ENCODE measurements at places on chromosomes 7 and 10.
A peak's percentile ranks its signal among the peaks of the same experiment; 100 is the strongest.

DNA sequence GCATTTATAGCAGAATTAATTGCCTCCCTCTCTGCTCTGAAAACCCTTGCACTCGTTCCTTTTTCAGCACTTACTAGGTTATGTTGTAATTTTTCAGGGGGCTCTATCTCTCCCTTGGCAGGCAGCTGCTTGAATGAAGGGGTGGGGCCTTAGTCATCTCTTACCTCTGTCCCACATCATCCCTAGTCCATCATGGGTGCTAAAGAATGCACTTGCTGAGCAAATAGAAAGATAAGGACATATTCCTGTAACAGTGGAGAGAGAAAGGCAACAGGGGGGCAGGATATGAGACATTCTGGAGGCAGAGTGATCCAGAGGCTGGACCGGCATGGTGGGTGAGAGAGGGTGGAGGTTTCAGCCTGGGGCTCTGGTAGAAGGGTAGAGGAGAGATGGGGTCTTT lies 60.0 kb downstream of the MINDY4 start:
- DNase-seq: no peak

DNA sequence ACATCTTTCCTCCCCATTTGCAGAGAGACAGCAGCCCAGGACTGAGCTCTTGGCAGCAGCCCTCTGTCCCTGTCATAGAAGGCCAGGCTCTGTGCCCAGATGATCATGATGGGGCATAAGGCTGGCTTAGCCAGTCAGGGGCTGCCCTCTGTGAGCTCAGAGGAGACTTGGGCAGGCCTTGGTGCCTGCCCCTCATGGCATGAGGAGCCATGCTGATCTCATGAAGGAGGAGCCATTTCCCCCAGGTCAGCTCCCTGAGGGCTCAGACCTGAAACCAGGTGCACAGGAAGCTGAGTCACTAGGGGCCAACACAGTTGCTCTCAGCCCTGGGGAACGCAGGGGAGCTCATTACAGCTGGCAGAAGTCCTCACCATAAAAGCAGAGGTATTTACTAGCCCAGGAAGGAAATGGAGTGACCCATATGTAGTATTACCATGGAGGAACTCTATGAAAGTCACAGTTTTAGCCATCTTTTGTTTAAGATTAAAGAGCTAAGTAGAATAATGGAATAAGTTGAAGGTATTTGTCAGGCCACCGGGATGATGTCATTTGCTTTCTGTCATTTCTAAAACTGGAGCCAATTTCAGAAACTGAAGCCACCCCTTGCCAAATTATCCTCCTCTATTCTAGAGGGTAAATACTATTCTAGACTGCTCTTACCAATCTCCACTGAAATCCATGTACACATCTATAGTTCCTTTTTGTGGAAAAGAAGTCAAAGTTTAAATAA lies 362.4 kb upstream of the ZNF32 start:
- DNase-seq: no peak

DNA sequence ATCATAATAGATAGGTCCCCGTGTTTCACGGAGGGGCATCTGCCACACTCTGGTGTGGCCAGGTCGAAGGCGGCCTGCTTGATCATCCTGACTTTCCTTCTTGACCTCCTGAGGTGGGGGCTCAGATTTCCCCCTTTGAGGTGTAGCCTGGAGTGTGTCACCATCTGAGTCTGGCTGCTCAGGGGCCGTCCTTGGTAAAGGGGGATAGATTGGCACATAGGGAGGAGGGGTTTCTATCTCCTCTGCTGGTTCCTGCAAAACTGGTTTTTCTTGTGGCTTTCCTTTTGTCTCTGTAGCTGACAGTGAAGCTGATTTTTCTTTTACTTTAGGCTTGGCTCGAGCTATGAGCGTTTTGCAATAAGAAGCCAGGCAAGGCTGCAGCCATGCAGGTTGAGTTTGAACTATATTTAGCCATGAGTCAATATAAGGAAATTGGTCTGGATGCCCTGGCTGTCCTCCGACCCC lies 7.1 kb upstream of the ZNF117 start:
- no peak for DNase-seq

DNA sequence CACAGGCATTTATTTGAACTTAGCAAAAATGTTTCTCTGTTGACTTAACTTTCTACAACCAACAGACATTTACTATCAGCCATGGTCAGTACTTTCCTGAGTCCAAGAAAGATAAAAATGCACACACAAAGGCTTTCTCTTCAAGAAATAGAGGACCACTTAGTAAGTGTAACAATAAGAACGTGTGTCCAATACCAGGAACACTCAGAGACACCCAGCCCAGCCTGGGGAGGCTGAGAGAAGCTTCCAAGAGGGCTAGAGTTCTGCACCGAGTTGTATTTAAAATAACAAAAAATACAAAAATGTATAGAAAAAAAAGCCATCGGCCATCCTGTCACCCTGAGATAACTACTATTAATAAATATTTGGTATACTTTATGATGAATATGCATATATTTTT lies 35.8 kb downstream of the VSTM4 start:
- no peak for DNase-seq

- DNase-seq: no peak
These were observed 7.0 kb upstream of the TET1 start for GRCh38 chr10:68553138-68553537.

- DNase-seq: no peak
These were observed 81.9 kb downstream of the DNMBP start for GRCh38 chr10:99927721-99928280.

DNA sequence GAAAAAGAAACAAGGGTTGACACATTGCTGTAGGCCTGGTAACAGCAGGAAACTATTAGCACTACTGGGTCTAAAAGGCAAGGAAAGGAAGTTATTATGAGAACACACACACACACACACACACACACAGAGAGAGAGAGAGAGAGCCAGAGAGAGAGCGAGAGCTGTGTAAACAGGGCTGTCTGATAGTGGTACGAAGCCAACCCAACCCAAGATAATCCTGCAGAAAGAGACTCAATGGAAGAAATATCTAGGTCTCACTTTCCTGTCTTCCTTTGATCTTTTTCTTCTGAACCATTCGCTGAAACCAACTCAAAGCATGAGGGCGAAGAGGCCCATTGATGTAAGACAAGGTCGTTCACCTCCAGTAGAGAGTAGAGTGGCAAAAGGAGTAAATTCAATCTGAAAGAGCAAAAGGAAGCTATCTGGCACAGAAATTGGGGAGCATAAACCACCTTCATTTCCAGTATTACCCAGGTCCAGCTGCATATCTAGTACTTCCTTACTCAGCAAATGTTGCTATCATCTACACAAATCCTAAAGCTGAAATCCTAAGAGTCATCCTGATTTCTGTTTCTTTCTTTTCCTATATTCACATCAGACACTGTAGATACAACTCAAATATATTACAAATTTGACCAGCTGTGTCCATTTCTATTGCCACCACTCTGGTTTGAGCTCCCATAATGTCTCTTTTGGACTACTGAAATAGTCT lies 110.2 kb downstream of the TMEM26 start:
- DNase-seq: no peak

DNA sequence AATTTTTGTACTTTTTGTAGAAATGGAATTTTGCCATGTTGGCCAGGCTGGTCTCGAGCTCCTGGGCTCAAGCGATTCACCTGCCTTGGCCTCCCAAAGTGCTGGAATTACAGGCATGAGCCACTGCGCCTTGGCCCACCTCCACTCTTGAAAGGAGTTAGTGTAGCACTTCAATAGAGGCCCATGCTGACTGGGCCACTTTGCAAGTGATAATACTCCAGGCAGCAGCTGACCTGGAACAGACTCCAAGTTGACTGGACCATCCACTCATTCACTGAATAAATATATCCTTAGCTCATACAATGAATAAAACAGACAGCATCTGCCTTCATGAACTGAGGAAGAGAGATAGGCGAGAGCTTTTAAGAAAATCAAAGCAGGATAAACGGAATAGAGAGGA lies 14.7 kb downstream of the CPVL start:
- no peak for DNase-seq

GRCh38 chr10:3526727-3527501 lies 258.1 kb downstream of the KLF6 start:
- DNase-seq: no peak

GRCh38 chr7:45007571-45008328 lies 7.7 kb downstream of the CCM2 start:
- no peak for DNase-seq

GRCh38 chr7:131212114-131212513 lies 115.6 kb upstream of the MKLN1 start:
- no peak for DNase-seq

DNA sequence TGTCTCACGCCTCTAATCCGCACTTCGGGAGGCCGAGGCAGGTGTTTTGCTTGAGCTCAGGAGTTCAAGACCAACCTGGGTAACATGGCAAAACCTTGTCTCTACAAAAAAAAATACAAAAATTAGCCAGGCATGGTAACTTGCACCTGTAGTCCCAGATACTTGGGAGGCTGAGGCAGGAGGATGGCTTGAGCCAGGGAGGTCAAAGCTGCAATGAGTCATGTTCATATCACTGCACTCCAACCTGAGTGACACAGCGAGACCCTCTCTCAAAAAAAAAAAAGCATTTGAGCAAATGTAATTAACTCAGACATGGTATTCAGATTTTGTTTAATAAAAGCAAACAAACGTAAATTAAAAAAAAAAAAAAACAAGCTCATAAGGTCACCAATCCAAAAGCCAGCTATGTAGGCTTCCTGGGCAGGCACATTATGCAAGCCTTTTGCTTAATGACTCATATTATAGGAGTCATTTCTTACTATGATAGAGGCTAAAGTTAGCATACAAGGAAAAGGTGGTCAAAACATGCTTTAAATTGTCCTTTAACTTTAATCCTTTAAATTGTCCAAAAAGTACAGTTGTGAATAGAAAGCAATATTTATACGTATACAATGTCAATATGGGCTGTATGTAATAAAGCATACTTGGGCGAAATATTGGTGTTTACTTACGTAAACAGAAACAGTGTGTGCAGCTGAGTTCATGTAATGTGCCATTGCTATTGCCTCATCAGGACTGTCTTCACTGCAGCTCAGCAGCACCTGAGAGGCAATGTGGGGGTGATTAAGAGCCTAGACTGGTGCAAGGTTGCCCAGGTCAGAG lies 13.0 kb downstream of the AKR1D1 start:
- no peak for DNase-seq

- no peak for DNase-seq
These were observed 84.9 kb upstream of the PPP1R17 start for GRCh38 chr7:31602041-31602625.

- DNase-seq: no peak
These were observed 118.9 kb downstream of the PRPF18 start for GRCh38 chr10:13705526-13706174.

DNA sequence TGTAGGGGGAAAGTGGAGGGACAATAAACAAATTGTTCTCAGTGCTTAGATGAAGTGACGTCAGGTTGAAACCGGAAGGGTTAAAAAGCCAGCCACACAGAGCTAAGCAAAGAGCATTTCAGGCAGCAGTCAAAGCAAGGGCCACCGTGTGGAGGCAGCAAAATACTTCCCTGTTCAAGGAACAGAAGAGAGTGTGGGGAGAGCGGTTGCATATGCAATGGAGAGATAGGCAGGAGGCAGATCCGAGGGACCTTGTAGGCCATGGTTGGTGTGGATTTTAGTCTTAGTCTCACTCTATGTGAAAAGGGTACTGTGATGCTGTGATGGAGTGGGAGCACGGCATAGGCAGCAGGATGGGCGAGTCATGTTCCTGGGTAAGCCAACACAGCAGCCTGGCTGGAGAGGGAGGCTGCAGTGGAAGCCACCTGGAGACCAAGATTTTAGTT lies 3.8 kb upstream of the STN1 start:
- no peak for DNase-seq

DNA sequence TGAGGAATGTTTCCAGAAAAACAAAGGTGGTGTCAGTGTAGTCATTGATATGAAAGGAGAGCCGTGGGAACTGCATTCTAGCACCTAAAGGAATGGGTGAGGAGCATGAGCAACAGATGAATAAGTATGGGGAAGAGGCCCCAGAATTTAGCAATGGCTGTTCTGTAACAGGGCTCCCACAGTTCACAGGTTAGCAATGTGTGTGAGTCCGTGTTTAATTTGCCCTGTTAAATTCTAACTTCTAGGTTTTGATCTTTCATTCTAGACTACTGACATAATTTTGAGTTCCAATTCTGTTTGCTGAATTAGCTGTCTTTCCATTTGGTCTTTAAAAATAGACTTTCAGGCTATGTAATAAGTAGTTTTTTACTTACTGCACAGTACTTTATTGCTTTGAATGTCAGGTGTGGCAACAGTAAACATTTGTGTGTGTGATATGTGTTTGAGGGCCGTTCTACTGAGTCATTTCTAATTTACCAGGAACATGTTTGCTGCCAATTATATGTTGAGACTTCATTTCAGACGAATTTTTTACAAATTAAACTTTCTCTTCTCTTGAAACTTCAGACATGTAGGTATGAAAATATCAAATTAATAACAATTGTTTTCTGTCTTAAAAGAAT lies 8.8 kb downstream of the STK17A start:
- no peak for DNase-seq

DNA sequence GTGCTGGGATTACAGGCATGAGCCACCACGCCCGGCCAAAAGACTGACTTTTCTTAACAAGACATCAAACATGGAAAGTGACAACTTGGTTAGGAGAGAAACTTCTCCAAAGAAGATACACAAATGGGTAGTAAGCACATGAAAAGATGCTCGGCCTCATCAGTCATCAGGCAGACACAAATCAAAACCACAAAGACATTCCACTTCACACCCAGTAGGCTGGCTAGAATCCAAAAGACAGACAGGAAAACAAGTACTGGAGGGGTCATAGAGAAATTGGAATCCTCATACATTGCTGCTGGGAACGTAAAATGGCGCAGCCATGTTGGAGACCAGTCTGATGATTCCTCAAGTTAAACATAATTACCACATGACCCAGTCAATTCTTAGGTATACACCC lies 16.4 kb downstream of the SEPHS1 start:
- DNase-seq: no peak

DNA sequence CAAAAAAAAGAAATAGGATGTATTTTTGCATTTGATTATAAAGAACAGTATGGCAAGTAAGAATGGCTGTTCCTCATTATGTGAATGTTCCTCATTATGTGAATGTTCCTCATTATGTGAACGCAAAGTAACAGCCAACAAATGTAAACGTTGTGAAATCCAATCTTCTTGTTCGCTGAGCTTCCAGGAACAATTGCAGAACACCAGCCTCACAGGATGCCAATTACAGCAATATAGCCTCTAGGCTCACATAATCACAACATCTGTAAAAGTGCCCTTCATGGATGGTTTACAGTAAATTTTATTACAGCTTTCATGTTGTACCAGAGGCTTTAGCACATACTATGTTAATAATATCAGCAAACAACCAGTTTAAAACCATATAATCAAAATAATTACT lies 71.6 kb downstream of the THSD7A start:
- no peak for DNase-seq

- DNase-seq: peak; percentile 29
These were observed 1.1 kb upstream of the EGR2 start for GRCh38 chr10:62817121-62817765.

GRCh38 chr7:73829921-73830680 lies 695 bp upstream of the CLDN4 start:
- no peak for DNase-seq

GRCh38 chr7:52500841-52501240 lies 534.6 kb upstream of the POM121L12 start:
- DNase-seq: no peak

GRCh38 chr7:131792311-131792710 lies 235.9 kb upstream of the PODXL start:
- no peak for DNase-seq
